BJ (cell line): ENCODE measurements at places on chromosomes 16 and 17.

GRCh38 chr16:75311383-75311938 is 60.0 kb upstream of the BCAR1 start:
- no peak for DNase-seq

DNA sequence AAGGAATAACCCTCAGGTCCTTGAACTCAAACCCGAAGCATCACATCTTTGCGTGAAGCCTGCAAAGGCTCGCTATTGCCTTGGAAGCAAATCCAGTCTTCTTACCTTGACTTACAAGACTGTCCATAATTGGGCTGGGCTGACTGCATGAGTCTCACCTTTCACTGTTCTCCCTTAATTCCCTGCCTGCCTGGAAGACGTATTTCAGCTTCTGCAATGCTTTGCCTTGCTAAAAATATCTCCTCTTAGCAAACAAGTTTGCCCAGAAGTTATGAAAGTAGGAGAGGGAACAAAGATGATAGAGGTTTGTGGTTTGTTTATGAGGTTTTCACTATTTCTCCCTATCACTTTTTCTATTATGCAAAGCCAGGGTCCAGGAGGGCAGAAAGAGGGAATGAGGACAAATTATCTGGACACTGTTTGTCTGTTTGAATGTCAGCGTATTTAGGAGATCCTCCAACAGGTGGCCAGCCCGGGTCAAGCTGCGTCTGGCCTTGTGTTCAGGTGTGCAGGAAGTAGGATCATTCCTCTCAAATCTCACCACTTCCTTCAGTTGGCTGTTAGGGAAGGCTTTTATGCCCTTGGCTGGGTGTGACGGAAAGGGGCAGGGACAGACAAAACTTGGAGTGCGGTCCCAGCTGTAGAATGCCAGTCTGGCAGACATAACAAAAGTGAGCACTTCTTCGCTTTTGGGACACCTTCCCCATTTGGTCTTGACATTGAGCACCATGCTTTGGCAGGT is 488.9 kb downstream of the CDH13 start:
- DNase-seq = no peak

GRCh38 chr17:77318021-77318420 is 177.3 kb downstream of the SEC14L1 start:
- no peak for DNase-seq

GRCh38 chr17:63989622-63990345 is 8.4 kb upstream of the PRR29 start:
- DNase-seq = no peak

DNA sequence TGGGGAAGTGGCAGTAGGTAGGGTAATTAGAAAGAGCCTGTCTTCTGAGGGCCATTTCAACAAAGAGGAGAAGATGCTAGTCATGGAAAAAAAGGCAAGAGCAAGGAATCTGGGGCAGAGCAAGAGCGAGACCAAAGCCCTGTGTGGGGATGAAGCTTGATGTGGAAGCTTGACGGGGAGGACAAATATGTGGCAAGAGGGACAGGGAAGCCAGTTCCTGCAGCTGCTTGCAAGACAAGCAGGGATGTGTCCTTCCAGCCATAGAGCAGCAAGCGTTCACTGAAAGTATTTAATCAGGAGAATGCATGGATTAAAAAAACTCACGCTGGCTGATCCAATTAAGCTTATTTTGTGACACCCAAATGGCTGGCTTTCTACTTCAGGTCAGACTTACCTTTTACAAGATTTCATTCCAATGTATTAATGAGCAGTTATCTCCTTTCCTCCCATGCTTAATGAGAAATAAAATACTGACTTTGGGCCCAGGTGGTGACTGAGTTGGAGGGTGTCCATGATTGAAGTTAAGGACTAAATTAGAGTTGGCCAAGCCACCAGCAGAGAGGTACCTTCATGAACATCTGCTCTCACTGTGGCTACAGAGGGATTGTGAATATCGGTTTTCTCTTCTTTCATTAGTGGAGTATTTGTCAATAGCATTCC is 76.8 kb downstream of the ABCA8 start:
- DNase-seq = no peak

DNA sequence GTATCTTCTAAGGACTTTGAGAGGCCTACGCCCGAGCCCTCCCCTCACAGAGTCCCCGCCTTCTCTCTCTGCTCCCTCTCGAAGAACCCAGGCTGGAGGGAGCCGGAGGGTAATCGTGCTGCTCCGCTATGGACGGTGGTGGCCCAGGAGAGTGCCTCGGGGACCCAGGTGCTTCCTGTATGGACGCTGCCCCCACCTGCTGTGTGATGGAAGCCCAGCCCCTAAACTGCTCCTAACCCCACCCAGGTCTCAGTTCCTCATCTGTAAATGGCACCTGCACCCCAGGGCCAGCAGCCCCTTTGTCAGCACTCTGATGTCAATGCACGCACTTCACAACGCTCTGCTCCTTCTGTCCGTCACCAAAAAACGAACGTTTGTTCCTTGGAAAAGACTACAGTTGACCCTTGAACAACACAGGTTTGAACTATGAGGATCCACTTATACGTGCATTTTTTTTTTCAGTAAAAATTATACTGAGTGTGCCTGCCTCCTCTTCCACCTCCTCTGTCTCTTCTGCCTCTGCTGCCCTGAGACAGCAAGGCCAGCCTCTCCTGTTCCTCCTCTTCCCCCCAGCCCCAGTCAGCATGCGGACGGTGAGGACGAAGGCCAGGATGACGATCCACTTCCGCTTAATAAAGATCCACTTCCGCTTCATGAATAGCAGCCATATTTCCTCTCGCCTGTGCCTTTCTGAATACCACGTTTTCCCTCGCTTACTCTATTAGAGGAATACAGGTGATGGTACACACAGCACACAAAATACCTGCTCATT is 118.3 kb downstream of the BANP start:
- no peak for DNase-seq
